Stimulated activated CD4-positive, alpha-beta T cell treated with anti-CD3 and anti-CD28 coated beads, Interleukin-2, amount 100 ng/mL, for 48 hours (primary cell): ENCODE measurements at places on chromosomes 7 and 10.

- DNase-seq, result no peak
Measured at GRCh38 chr7:93475811-93476210, 98.7 kb downstream of the CALCR start.

DNA sequence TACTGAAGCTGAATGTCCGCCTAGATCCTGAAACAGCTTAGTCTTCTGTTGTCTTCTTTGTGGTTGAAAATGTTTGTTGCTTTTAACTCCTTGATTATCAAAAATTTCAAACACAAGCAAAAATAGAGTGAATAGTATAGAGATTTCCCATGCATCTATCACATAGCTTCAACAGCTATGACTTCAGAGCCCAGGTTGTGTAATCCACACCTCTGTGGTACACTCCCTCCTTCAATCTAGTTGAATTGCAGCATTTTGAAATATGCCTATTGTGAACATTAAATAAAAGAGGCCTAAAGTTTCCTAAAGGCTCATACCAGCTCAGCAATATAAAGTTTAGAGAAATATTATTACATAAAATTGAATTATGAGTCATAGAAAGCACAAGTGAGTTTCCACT lies 204.7 kb upstream of the HDAC9 start:
- DNase-seq, result no peak

- peak; percentile 62 for DNase-seq
Measured at GRCh38 chr10:118568327-118568848, 27.1 kb downstream of the PRLHR start.

GRCh38 chr10:71494980-71495381 lies 98.3 kb downstream of the CDH23 start:
- no peak for DNase-seq

GRCh38 chr10:70253878-70254765 lies 20.9 kb upstream of the PPA1 start:
- DNase-seq, result no peak

GRCh38 chr10:30583778-30584415 lies 45.7 kb downstream of the LYZL2 start:
- no peak for DNase-seq

- no peak for DNase-seq
Measured at GRCh38 chr10:38072552-38072951, 21.6 kb upstream of the ZNF37A start.

GRCh38 chr7:84422790-84423189 lies 228.2 kb upstream of the SEMA3A start:
- DNase-seq, result no peak
